Spinal cord (tissue), 10 donors: ENCODE measurements at places on chromosomes 4 and X. TPM values are rescaled to one million over a fixed set of nuclear protein-coding genes. Genes with fewer than 3 reads are reported as not detected.

DNA sequence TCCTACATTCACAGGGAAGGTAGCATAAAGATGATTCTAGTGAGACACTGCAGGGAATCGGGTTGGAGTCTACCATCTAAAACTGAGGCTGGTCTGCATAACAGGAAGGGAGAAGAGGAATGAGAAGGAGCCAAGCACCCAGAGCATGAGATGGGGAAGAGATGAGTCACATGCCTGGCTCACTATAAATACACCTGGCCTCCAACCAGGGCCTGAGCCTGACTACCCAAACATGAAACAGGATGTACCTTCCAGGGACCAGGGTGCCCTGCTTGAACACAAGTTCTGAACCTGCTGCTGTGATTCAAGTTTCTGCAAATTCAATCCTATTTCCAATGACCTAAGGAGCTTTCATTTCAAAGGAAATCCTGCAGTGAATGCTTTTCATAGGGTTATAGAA, 24.9 kb downstream of the CD99L2 start:
- no peak for DNase-seq

- DNase-seq: no peak
Measured at GRCh38 chrX:104647084-104647483, 81.1 kb downstream of the IL1RAPL2 start.

GRCh38 chr4:122854447-122855352, 28.1 kb downstream of the FGF2 start:
- DNase-seq: peak; percentile 85

DNA sequence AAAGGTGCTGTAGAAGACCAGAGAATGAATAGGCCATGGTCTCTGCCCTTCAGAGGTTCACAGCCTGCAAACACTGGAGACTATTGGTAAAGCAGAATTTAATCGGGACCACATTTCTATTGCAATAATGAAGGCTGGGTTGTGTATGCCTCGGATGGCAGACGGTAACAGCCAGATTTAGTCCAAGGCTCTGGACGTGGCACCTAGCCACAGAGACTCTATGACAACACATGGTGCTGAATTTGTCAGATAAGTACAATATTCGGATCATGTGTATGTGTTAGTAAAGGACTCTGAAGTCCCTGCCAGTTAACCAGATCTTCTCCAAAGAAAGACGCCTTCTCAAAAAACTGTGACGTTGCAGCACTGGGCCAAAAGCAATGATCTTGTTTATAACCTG, 129.0 kb downstream of the DCTD start:
- DNase-seq: peak; percentile 81

DNA sequence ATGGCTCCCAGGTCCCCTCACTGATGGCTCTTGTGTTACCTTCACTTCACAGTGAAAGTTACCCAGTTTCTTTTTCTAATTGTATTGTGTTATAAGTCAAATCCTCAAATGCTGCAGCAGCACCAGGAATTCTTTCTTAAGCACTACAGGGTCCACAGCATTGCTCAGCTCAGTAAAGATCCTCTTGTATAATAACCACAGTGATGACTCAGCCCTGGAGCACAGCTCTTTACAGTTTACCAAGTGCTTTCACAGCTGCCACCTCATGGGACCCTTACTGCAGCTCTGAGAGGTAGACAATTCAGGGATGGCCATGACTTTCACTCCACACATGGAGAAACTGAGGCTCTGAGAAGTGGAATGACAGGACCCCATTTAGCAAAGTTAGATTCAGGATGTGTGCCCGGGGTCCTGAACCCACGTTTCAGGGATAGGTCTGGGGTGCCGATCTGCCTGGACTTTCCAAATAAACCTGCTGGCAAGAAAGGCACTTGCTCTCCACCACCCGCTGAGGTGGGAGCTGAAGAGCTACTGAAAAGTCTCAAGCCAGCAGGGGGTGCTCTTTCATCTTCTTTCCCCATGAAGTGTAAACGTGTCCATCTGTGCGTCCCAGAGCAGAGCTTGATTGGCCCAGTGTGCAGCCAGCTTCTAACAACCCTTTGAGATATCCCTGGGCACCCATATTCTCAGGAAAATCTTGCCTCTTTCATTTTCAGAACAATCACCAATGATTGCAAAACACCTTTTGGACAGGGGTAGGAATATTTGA, 35.7 kb upstream of the GABRQ start:
- DNase-seq: no peak

DNA sequence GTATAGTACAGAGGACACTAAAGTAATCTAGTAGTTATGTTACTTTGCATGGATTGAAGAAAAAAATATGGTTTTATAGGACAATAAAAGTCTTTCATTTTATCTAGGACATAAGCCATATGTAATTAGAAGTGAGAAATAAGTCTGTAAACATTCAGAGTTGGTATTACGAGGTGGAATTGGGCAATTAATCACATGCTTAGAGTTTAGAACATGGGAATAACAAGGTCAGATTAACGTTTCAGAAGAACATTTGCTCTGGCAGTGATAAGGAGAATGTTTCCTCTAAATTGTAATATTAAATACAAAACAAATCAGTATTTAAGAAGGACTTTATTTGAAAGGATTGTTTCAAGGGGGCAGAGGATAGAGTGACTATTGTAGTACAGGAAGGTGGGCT, 15.6 kb upstream of the SULT1E1 start:
- DNase-seq: no peak

GRCh38 chr4:73875401-73875800, 6.2 kb downstream of the CXCL1 start:
- no peak for DNase-seq

DNA sequence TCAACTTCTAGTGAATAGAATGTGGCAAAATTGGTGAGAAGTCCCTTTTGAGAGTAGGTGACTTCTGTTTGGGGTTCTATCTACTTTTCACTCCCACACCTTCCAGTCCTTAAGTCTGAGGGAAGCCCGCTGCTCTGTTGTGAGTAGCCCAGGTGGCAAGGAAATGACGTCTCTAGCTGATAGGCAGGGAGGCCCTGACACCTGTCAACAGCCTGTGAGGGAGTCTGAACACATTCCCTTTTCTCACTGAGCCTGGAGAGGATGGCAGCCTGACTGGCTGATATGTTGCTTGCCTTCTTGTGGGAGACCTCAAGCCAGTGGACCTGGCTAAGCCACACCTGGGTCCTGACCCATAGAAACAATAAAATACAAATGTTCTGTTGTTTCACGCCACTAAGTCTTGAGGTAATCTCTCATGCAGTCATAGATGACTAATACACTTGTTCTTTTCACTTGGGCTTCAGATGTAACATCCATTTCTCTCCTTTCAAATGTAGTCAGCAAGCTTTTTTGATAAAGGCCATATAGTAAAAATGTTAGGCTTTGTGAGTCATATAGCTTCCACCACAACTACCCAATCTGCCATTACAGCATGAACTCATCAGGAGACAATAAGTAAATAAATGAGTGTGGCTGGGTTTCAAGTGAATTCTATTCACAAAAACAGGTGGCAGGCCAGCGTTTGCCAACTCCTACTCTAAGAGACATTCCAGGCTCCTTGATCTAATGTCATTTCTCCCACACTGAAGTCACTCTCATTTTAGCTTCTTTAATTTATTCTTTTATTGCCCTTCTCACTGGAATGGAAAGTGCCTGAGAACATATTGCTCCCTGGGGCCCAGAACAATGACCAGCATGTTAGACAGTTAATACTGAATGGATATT, 265.1 kb upstream of the MAD2L1 start:
- DNase-seq: no peak

GRCh38 chrX:145881175-145881995, 63.8 kb downstream of the SLITRK2 start:
- no peak for DNase-seq

DNA sequence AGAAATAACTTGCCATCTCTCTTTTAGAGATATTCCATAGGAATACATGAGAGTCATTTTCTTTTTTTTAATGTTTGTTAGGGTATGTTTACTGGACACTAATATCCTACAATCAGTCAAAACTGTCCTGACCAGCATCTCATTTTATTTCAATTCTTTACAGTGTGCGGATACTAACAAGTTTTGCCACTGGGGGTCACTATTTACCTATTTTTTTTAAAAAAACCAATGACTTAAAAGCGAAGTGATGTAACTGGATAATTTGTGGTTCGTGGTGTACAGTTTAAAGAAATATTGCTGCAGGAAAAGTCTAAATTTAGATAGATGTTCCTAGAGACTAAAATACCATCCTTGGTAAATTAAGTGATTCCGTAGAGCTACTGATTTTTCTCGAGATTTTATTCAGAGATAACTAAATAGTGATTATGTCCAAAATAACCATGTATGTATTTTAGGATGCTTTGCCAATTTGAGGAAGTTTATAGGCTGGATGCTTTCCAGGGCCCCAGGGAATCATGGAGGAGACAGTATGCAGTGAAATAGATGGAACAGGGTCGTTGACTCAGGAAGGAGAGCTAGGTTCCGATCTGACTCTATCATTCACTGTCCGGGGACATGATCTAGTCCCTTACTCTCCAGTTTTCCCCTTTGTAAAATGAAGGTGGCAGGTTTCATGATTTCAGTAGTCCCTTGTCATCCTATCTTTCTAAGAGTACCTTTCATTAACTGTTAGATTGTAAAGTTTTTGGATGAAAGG, 34.0 kb upstream of the GNPDA2 start:
- peak; percentile 24 for DNase-seq

- no peak for DNase-seq
Measured at GRCh38 chrX:103155201-103155600, 59.7 kb upstream of the BEX4 start.

DNA sequence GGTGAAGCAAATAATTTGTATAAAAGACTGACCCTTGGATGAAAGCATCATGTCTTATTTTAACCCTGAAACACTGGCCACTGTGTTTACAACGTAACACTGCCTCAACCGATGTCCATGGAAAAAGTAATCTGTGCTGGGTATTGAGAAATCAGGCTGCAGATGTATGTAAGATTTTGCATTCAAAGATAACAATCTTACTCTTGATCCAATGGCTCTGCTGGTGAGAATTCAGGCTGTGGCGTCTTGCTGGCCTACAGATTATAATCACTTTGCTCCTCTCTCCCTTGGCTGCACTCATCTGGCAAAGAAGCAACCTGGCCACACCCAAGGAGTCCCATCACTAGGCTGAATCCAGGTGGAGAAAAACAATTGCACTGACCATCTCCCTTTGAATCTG, 7.5 kb downstream of the ADGRA3 start:
- no peak for DNase-seq

- DNase-seq: no peak
Measured at GRCh38 chrX:65751519-65751918, 84.1 kb downstream of the MSN start.

GRCh38 chrX:30196322-30196721, 19.0 kb upstream of the MAGEB2 start:
- DNase-seq: no peak

GRCh38 chrX:66914080-66914479, 275.2 kb upstream of the EDA2R start:
- peak; percentile 15 for DNase-seq

GRCh38 chr4:11011249-11011648, 326.7 kb upstream of the CLNK start:
- no peak for DNase-seq

- DNase-seq: no peak
Measured at GRCh38 chr4:80521438-80521837, 185.9 kb downstream of the CFAP299 start.

GRCh38 chr4:112848911-112849310, 200.5 kb upstream of the ANK2 start:
- DNase-seq: no peak

GRCh38 chr4:86223472-86223871, 136.4 kb downstream of the MAPK10 start:
- DNase-seq: no peak

- no peak for DNase-seq
Measured at GRCh38 chr4:48361012-48361400, 19.7 kb downstream of the SLAIN2 start.

- peak; percentile 55 for DNase-seq
Measured at GRCh38 chr4:137794764-137795254, 262.5 kb upstream of the PCDH18 start.

GRCh38 chr4:26217961-26218676, 102.7 kb upstream of the RBPJ start:
- no peak for DNase-seq

- no peak for DNase-seq
Measured at GRCh38 chrX:43728002-43728401, 71.9 kb downstream of the MAOA start.

GRCh38 chrX:1609311-1609710, 5.5 kb upstream of the ASMT start:
- DNase-seq: no peak

DNA sequence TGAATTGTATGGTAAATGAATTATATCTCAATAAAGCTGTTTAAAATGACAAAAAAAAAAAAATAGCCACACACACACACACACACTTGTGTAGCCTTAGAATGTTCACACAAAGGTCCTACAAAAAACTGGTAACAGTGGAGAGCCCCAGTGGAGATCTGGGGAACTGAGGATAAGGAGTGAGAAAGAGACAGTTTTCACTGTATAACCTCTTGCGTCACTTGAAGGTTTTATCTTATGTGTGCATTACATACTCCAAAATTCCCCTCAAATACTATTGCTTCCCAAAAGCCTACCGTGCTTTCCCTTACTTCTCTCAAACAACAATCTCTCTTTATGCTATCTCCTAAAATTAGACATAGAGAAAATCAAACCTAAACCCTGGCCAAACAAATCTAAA, 67.8 kb downstream of the SMC1A start:
- no peak for DNase-seq

DNA sequence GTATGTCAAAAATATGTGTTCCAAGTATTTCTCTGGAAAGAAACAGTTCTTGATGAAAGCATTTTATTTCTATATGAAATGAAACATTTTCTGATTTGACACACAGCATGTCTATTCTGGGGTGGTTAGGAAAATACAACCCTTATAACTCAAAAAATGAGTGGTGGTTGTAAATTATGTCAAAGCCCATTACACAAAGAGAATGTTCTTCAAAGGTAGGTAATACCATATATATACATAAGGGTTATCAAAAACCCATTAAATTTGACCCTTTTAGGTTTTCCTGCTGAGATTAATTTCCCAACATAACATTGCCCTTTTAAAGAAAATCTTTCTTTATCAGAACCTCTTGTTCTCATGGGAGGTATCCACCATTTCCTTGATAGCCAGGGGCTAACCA, 420.5 kb upstream of the TECRL start:
- DNase-seq: no peak

The AVPR2 gene
- total RNA-seq: not detected

The LRP2BP gene
- 9.2 TPM for total RNA-seq

The P2RY8 gene
- total RNA-seq: 0.39 TPM

The NRK gene
- total RNA-seq: 15.9 TPM

The VBP1 gene
- 142 TPM for total RNA-seq

The CENPE gene
- total RNA-seq: 9.1 TPM

The PITX2 gene
- 0.33 TPM for total RNA-seq

The HDAC6 gene
- total RNA-seq: 139 TPM

The GLRB gene
- 70.1 TPM for total RNA-seq

The HSD17B11 gene
- 59.5 TPM for total RNA-seq

The REELD1 gene
- 0.11 TPM for total RNA-seq

The GPRASP3 gene
- 49.5 TPM for total RNA-seq

The SLC10A4 gene
- total RNA-seq: 4.4 TPM

The MAGEA10 gene
- not detected for total RNA-seq

The F11 gene
- 2.2 TPM for total RNA-seq

The PLAC8 gene
- 1.1 TPM for total RNA-seq

The TIGD4 gene
- total RNA-seq: 6.1 TPM

The DSPP gene
- not detected for total RNA-seq

The ADRA2C gene
- 7.5 TPM for total RNA-seq
